Camera-type eye (tissue), 1 donor: ENCODE measurements at places on chromosomes 12 and 14. TPM values are rescaled to one million over a fixed set of nuclear protein-coding genes. Genes with fewer than 3 reads are reported as not detected.

The MMP19 gene
- 2.3 TPM for total RNA-seq

The ASPG gene
- total RNA-seq, result 2.4 TPM

The KRT73 gene
- not detected for total RNA-seq

The CEP290 gene
- 67.4 TPM for total RNA-seq

The ORAI1 gene
- 8.4 TPM for total RNA-seq

The CCDC184 gene
- total RNA-seq, result 4.4 TPM

The CAPS2 gene
- 31.2 TPM for total RNA-seq

The GALNT9 gene
- total RNA-seq, result 10.7 TPM

The RNASE4 gene
- total RNA-seq, result 27.0 TPM

The TSHR gene
- total RNA-seq, result 0.88 TPM

The NXPH4 gene
- 23.4 TPM for total RNA-seq

The TMEM253 gene
- total RNA-seq, result not detected

The EFCAB11 gene
- total RNA-seq, result 24.6 TPM

The ANKLE2 gene
- total RNA-seq, result 63.6 TPM

The CLEC4D gene
- 0.55 TPM for total RNA-seq

The SIRT4 gene
- total RNA-seq, result 9.5 TPM

The ARMH4 gene
- 44.6 TPM for total RNA-seq

The KRT82 gene
- not detected for total RNA-seq

The TUNAR gene
- 6.1 TPM for total RNA-seq

The TNS2 gene
- total RNA-seq, result 52.0 TPM

The DCN gene
- 932 TPM for total RNA-seq

The CTSG gene
- 3.1 TPM for total RNA-seq

The VASH1 gene
- total RNA-seq, result 40.7 TPM

The LHX5 gene
- total RNA-seq, result not detected

The OTUB2 gene
- 3.8 TPM for total RNA-seq

The SLC6A13 gene
- total RNA-seq, result 37.5 TPM

The AP1G2 gene
- 32.0 TPM for total RNA-seq

The RFX4 gene
- 0.11 TPM for total RNA-seq

The DHH gene
- 1.4 TPM for total RNA-seq

The WNT1 gene
- total RNA-seq, result not detected

The KRT83 gene
- not detected for total RNA-seq

The SPATA7 gene
- 44.7 TPM for total RNA-seq

The AQP2 gene
- not detected for total RNA-seq

The NEMP1 gene
- 16.1 TPM for total RNA-seq

The PLEKHG3 gene
- total RNA-seq, result 47.5 TPM

The CSRNP2 gene
- total RNA-seq, result 53.7 TPM

The SERPINA9 gene
- total RNA-seq, result not detected

The KITLG gene
- total RNA-seq, result 38.0 TPM

The SPX gene
- total RNA-seq, result 6.8 TPM

The KRT5 gene
- 182 TPM for total RNA-seq

The NPFF gene
- not detected for total RNA-seq

The GPRC5D gene
- not detected for total RNA-seq

The STAC3 gene
- total RNA-seq, result 55.6 TPM

The REP15 gene
- total RNA-seq, result 1.4 TPM

The CPNE6 gene
- total RNA-seq, result 5.9 TPM

The HOXC10 gene
- total RNA-seq, result not detected

The LBHD2 gene
- total RNA-seq, result not detected

The COPZ1 gene
- 129 TPM for total RNA-seq

The CD69 gene
- 9.8 TPM for total RNA-seq

The CHMP4A gene
- 53.5 TPM for total RNA-seq

The OAS2 gene
- total RNA-seq, result 3.4 TPM

The MANSC4 gene
- not detected for total RNA-seq

The MFAP5 gene
- total RNA-seq, result 96.9 TPM

The CLEC2A gene
- 1.1 TPM for total RNA-seq

The KCNH3 gene
- 0.93 TPM for total RNA-seq

The MYO1H gene
- total RNA-seq, result 0.82 TPM

The SLC41A2 gene
- 71.6 TPM for total RNA-seq
